ENCODE measurements at places on chromosomes 16 and 17. TPM values are rescaled to one million over a fixed set of nuclear protein-coding genes. Genes with fewer than 3 reads are reported as not detected.

DNA sequence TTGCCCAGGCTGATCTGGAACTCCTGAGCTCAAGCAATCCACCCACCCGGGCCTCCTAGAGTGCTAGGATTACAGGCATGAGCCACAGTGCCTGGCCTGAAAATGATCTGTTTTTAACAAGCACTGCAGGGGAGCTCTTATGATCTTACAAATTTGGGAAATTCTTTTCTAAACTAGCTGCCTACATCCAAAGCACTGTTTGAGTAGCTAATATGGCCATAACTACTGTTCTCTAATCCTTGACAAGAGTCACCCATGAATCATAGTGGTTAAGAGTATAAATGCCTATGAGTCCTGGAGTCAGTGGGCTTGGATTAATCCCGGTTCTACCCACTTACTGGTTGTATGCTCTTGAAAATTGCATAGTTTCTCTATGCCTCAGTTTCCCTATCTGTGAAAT is 1.4 kb upstream of the CPPED1 start:
- no peak for DNase-seq

- no peak for DNase-seq
These were observed 35.9 kb upstream of the KIFC3 start for GRCh38 chr16:57838161-57838560.

DNA sequence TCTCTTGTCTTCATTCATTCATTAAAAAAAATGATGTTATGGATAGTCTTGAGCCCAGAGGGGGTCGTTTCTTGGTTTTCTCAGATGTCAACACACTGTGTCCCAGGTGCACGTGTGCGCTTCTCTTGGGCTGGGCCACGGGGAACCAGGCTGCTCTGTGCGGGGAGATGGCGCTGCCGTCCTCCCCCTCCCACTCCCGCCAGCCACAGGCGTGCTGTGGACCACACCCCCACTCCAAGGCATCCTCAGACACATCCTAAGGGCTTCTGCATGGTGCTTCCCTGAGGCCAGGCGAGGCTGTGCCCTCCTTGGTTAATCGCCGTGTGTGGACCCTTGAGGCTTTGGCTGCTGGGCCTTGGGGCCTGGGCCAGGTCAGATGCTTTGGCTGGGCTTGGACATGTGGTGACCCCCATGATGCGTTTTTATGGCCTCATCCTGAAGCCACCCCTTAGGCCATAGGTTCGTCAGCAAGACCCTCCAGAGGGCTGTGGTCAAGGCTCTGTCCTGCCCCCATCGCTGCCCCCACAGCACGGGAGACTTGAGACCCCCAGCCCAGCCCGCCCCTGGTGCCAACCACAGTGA is 245.7 kb upstream of the CIBAR2 start:
- no peak for DNase-seq

DNA sequence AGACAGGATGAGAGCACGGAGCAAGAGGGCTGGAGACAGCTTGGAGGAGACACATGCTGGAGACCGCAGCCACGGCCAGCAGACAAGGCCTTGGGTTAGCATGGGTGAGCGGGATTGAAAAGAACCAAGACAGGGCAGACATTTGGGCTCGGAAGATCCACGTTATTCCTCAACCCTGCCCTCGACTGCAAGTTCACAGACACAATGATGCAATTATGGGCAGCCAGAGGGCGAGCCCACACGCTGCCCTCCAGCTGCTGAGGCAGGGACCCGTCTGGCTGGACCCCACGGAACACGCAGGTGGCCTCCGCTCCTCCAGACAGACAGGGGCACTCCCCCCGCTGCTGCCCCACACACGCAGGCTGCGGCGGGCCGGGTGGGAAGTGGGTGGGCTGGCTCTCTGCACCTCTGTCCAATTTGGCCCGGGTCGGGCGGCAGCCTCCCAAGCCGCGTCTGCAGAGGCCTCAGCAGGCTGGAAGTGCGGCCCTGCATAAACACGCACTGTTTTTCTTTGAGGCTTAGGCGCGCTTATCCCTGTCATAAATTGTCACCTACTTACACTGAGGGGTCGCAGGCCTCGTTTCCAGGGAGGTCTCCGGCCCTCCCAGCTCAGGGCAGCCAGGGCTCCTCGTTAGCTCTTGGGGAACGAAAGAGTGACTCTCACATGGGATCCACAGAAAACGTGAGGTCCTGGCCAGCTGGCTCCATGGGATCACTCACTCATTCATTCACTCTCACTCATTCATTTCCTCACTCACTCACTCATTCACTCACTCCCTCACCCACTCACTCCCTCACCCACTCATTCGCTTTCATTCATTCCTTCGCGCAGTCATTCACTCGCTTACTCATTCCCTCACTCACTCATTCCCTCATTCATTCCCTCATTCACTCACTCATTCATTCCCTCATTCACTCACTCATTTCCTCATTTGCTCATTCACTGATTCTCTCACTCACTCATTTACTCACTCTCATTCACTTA is 303.9 kb downstream of the C16orf95 start:
- no peak for DNase-seq

- DNase-seq: no peak
These were observed 1.7 kb downstream of the ANKS4B start for GRCh38 chr16:21235199-21235585.

DNA sequence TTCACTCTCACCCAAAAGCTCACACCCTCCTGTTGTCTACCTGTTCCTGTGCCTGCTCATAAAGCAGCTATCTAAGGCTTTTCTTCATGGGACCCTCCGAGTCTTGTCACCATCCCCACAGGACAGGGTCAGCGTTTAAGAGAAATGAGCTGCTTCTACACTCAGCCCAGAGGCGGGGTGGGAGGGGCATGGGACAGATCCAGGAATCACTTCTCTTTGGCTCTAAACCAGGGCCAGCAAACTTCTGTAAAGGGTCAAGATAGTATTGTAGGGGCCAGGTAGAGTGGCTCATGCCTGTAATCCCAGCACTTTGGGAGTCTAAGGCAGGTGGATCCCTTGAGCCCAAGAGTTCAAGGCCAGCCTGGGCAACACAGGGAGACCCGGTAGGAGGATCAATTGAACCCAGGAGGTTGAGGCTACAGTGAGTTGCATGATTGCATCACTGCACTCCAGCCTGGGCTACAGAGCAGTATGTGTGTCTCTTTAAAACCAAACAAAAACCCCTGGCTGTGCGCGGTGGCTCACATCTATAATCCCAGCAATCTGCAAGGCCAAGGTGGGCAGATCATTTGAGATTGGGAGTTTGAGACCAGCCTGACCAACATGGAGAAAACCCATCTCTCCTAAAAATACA is 23.2 kb upstream of the KLHL11 start:
- no peak for DNase-seq

- no peak for DNase-seq
These were observed 45.8 kb downstream of the COX4I1 start for GRCh38 chr16:85845266-85845665.

DNA sequence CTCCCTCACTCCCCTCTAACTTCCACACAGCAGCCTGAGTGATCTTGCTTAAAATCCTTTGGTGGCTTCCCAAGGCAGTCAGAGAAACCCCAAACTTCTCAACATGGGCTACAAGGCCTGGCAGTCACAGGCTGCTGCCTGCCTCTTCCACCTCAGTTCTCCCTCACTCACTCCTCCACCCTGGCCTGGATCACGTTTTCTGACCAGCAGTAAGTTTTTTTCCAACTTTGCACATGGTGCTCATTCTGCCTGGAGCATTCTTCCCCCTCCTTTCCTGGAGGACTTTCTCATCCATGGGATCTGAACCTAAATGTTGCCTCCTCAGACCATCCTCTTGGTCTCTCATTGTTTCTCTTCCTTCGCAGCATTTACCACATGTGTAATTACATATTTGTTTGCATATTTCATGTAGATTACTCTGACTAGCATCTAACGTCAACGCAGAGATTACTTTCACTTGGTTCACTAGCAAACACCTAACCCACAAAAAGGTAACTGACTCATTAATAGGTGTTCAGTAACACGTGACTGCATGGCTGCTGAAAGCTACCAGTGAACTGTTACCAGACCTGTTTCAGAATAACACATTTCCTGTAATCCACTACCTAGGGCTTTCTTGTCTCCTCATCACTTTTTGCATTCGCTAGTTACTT is 17.1 kb downstream of the GNA13 start:
- no peak for DNase-seq

DNA sequence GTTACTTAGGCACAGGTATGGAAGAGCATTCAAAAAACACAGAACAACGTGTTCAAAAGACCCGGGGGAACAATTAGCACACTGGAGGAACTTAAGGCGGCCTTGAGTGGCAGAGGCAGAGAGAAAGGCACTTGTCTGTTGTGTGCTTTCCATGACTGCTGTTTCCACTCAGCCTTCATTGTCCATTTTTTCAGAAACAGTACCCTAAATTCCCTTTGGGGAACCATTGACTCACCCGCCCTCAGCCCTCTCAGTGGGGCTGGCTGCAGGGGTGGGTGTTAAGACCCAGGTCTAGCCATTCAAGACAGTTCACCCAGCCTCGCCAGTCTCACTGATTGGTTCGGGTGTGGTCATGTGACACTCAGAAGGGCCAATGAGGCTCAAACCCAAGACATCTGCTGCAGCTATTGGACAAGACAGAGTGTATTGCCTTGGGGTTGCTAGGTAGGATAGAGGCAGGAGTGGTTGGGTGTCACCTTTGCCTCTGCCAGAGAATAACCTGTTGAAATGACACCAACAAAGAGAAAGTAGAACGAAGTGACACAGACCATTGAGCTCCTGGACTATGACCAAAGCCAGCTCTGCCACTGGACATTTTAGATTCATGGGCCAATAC is 19.6 kb upstream of the CEP20 start:
- DNase-seq: no peak

GRCh38 chr17:13550291-13550690 is 51.4 kb downstream of the HS3ST3A1 start:
- no peak for DNase-seq

DNA sequence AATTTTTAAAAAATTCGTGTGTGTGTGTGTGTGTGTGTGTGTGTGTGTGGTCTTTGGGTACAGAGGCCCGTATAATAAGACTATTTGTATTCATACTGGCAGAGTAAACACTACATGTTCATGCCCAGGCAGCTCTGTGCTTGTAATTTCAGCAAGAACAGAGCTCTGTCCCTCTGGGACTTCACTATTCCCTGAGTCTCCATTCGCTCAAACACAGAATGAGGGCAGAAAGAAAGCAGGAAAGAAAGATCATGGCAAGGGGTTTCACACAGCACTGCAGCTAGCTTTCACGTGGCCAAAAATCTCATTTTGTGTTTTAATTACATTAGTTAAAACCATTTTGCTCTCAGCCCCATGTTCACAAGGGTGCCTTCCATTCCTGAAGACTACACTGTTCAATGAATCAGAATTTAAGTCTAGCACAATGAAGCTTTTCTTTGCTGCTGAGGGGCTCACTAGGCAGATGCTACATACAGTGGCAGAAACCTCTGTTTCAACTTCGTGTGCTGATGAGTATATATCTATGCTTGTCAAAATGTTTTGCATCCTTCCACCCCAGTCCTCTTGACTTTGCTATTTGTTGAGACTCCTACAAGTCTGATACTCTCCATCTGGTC is 198.4 kb upstream of the C17orf78 start:
- no peak for DNase-seq

DNA sequence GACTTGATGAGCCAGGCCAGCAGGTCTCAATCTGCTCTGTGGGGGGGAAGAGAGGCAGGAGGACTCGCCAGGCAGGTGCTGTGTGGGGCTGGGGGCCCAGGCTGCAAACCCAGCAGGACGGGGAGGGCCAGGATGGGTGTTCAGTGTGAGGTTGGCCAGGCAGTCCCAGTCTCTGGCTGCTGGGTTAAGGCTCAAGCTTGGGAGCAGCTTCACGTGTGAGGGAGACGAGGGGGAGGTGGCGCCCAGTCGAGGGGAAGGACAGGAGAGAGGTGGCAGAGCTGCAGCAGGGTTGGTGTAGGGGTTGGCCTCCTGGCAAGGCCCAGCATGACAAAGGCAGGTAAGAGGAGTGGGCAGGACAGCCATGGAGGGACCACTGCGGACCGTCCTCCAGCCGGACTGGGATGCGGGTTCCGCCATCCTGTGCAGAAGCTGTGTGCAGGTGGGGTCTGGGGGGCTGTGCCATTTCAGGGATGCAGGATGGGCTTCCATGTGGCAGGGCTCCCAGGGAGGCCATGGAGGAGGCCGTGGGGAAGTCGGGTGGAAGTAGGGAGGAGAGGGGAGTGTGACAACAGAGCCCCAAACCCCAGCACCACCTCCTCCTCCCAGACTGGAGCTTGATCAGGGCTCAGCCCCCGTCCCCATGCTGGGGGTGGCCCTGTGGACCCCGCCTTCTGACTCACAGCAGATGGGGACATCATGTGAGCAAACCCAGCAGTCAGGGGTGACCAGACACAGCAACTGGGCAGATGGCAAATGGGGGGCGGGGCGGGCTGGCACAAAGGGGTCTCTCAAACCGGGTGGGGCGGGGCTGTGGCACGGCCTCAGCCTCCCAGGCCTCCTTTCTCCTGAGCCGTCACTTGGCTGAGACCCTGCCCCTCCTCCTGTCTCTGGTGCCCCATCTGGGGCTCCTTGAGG is 2.8 kb downstream of the ADGRG1 start:
- DNase-seq: no peak

DNA sequence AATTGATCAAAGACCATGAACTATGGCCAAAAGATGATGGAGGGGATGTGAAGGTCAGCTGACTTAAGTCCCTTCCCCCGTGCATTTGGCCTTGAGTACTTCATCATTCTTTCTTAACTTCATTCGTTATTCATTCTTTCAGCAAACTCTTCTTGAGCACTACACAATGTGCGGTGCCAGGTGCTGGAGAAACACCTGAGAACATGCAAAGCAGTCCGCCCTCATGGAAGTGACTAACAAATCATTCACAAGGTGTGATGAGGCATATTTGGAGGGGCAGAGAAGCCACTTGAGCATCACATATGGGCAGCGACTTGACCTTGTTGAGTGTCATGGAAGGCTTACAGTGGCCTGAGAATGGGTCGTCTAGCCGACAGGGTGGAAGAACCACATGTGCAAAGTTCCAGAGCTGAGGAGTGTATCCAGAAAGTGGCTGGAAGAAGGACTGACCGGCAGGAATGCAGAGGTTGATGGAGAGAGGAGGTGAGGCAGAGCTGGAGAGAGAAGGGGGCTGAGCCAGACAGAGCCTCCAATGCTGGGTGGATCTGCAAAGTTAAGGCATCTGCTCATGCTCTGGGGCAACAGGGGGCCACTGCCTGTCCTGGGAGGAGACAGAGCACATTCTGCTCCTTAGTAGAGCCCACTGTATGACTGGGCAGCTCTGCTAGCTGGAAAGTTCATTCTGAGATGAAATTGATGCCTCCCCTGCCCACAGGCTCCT is 25.1 kb upstream of the EIF1 start:
- DNase-seq: no peak

GRCh38 chr16:49366669-49367068 is 6.9 kb upstream of the C16orf78 start:
- DNase-seq: no peak

CDH16 gene
- not detected for total RNA-seq

KRT33A gene
- not detected for total RNA-seq

EVI2A gene
- 10.7 TPM for total RNA-seq

SLC16A11 gene
- not detected for total RNA-seq

C16orf96 gene
- total RNA-seq: not detected

All from SJSA1 (cell line).